Hippocampal formation (tissue), 2 donors: ENCODE measurements at places on chromosomes 3 and 15.

GRCh38 chr3:42051384-42052131 lies 39.6 kb upstream of the TRAK1 start:
- no peak for DNase-seq

DNA sequence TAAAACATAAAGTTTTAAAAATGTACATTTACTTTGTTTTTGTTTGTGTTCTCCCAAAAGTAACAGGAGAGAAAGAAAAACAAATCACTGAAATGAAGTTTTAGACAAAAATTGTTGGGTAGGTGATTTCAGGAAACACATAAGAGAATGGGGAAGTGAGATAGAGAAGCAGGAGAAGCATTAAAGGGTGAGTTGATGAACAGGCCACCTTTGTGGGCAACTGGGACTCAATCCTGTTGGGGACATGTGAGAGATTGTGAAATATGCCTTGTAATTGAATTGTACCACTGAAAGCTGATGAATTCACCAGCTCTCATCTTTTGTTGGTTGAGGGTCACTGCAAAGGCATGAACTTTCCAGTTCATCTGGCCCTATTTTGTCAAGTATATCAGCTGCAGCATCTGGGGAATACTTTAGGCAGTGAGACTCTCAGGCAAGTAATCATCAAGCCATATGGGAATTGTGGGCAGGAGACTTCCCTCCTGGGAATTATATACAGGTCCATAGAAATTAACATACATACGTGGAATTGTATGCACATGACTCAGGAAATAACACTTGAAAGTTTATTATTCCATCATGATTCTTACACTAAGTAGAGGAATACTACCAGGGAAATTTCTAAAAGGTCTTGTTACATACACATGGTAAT lies 181.0 kb downstream of the ZBBX start:
- DNase-seq = no peak

GRCh38 chr3:128803307-128803706 lies 76.1 kb upstream of the ACAD9 start:
- no peak for DNase-seq

DNA sequence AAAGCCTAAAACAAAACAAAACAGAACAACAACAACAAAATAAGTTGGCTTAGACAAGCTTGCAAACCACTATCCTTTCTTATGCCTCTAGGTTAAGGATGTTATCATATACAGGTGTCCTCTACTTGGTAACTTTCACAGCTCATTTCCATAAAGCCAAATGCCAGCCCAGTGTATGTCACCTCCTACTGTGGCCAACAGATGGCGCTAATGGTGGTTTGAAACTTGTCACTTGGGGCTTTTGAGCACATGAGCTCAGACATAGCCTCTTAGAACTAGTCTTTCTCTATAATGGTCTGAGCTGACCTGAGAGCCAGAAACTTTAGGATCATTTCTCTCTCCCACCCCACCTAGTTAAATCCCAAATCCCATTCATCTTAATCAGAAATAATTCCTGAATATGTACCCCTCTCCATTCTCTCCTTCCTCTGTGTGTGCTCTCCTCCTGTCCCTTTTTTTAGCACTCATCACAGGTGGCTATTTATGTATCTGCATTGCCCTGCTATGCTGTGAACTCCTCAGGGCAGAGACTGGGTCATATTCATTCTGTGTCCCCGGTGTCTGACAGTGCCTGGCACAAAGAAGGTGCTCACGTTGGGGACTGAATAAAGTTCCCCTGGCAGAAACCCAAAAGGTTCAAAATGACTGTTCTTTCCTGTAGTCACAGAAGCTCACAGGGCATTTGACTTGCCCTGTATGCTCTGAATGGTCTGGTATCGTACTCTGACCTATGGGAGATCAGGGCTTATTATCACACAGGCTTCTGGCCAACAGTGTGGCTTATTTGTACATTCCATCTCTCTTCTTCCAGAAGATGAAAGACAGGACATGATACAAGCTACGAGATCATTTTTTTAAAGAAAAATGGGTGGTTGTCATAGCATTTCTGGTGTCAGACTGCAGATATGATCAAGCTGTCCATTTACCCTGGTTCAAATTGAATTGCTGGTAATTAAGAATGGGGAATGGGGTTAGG lies 319.3 kb upstream of the AZI2 start:
- DNase-seq = peak; percentile 24

DNA sequence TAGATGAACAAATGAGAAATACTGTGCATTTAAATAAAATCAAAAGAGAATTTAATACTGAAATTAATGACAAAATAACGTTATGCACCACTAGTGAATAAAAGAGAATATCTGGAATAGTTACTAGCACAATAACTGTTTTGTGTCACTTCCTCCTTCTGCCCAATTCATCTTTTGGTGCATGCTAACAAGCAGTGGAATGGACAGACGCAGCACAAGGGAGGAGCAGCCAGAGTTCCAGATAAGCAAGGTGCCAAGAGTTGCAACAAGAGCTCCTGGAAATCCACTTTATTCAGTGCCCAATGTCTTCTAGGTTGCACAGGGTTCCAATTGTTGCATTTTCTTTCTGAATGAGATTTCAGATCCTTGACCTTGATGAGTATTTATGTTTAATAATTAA lies 66.5 kb upstream of the PLXND1 start:
- DNase-seq = no peak
